ENCODE measurements at places on chromosomes 2 and 18. TPM values are rescaled to one million over a fixed set of nuclear protein-coding genes. Genes with fewer than 3 reads are reported as not detected.

DNA sequence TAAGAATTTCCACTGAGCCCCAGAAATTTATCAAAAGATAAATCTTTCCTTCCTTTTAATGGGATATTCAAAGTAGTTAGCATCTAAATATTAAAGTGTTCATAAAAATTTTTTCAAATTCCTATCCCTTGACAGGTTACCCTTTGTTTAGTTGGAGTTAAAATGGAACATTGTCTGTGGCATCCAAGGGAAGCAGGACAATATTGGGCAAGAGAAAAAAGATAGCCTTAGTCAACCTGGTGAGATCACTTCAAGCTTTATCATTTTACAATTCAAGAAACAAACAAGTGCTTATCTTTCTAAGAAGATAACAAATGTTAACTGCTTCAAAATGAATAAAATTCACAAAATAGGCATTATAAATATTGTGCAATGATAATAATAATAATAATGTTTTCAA, 21.7 kb downstream of the NR4A2 start:
- H3K36me3 ChIP-seq = no peaks in the 10 kb centered on the region
- H3K27me3 ChIP-seq = peaks cover 32% of the 10 kb centered on the region
- no peak overlapping the region for H3K27ac ChIP-seq
- H3K4me3 ChIP-seq = no peak overlapping the region

Gene FMNL2
- total RNA-seq = 1.1 TPM

GRCh38 chr18:58113337-58113736, 69.3 kb downstream of the NEDD4L start:
- no peak for DNase-seq
- no peak overlapping the region for H3K4me3 ChIP-seq
- peaks cover 2% of the 10 kb centered on the region for H3K27me3 ChIP-seq
- H3K27ac ChIP-seq = no peak overlapping the region
- peaks cover 6% of the 10 kb centered on the region for H3K4me1 ChIP-seq
- H3K36me3 ChIP-seq = no peaks in the 10 kb centered on the region

- H3K4me3 ChIP-seq = no peak overlapping the region
- H3K4me1 ChIP-seq = no peaks in the 10 kb centered on the region
- no peak overlapping the region for H3K27ac ChIP-seq
Measured at GRCh38 chr2:9690252-9690651, 59.5 kb upstream of the YWHAQ start.

- H3K27me3 ChIP-seq = no peaks in the 10 kb centered on the region
- no peak for DNase-seq
- no peak overlapping the region for H3K27ac ChIP-seq
- peak overlapping the region; percentile 27 for H3K4me3 ChIP-seq
- peaks cover 9% of the 10 kb centered on the region for H3K36me3 ChIP-seq
Measured at GRCh38 chr2:241358470-241358869, 2.4 kb downstream of the FARP2 start.

GRCh38 chr2:20025065-20025786, 12.8 kb upstream of the MATN3 start:
- peaks cover 34% of the 10 kb centered on the region for H3K36me3 ChIP-seq
- no peaks in the 10 kb centered on the region for H3K27me3 ChIP-seq
- no peak for DNase-seq
- no peak overlapping the region for H3K27ac ChIP-seq
